ENCODE measurements at places on chromosomes 5 and 9.

DNA sequence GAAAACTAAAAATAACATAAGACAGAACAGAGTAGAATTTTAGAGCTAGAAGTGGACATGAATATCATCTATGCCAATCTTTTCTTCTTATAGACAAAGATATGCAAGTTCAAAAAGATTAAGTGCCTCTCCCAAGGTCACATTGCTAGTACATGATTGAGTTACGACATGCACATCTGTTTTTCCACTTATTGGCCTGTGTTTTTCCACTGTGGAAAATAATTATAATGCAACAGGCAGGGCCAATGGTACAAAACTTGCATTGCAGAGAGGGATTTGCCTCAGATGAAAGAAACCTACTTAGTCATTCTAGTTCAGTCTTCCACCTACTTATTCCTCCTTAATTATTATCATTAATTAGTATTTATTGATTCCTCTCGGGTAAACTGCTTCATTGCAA is 407.8 kb upstream of the SGCD start:
- DNase-seq = no peak

GRCh38 chr5:2912741-2913140 is 161.3 kb upstream of the IRX2 start:
- no peak for DNase-seq

DNA sequence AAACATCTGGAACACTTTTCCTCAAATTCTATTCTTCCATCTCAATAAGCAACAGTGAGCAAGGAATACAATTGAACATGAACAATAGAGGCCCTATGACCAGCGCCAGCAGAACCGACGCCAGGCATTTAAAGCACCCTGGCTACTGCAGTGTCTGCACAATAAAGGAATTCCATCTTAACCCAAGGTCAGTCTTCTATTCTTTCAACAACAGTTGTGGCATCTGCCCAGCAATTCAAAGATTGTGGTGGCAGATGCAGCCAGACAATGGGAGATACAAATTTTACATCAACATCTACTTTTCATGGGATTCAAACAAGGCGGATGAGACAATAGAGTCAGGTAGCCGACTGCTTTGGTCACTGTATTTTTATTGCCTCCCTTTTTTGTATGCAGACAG is 65.9 kb downstream of the ELL2 start:
- no peak for DNase-seq

DNA sequence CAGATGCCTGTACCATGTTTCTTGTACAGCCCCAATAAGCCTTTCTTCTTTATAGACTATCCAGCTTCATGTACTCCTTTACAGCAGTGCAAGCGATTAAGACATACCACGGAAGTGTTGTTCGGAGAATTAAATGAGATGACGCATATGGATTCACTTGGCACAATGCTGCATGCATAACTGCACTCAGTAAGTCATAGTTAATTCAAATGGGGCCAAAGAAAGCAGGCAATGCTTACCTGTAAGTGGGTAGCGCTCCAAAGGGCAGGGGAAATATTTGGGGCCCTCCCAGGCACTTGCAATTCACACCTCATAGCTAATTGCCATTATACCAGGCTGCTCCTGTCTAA is 7.7 kb upstream of the ADRA1B start:
- DNase-seq = no peak

- no peak for DNase-seq
Measured at GRCh38 chr9:33468797-33469621, 4.7 kb downstream of the NOL6 start.

DNA sequence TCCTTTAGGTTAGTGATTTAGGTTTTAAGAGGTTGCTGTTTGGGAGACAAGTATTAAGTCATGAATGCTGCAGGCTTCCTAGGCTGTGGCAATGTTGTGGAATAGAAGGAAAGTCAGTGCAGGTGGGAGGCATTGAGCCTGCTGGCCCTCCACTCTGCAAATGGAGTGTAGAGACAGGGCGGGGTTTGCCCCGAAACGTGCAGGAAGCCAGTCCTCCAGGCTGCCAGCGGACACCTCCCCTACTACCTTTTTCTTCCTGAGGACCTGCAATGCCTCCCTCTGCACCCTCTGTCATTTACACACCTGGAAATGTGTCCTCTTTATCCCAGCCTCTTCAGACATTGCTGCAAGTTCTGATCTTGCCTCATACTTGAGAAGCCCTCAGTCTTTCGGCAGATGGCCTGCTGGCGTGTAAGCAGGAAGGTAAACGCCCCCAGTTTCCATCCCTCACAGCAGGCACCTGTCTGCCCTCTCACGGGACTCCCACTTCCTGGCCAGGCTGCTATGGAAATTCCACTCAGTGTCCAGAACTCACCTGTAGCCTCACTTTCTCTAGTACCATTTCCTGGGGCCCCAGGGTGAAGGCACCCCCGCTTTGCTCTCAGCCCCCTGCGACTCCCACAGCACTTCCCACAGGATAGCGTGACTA is 81.6 kb upstream of the BOD1 start:
- DNase-seq = no peak

DNA sequence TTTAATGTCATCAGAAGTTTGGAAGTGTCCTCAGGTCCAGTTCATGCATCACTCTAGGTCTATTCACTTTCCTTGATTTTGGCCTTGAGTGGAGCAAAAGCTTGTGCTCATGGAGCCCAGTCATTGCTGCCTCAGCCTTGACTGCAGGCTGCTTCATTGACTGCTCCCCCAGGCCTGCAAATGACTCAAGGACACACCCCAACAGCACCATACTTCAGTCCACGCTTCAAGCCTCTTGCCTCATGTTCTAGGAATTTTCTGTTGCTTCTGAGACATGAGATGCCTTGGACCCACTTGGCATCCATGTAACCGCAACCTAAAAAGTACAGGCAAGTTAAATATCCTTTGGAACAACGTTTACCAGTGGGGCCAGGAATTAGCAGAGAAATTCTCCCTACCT is 193.7 kb downstream of the PIK3R1 start:
- no peak for DNase-seq

DNA sequence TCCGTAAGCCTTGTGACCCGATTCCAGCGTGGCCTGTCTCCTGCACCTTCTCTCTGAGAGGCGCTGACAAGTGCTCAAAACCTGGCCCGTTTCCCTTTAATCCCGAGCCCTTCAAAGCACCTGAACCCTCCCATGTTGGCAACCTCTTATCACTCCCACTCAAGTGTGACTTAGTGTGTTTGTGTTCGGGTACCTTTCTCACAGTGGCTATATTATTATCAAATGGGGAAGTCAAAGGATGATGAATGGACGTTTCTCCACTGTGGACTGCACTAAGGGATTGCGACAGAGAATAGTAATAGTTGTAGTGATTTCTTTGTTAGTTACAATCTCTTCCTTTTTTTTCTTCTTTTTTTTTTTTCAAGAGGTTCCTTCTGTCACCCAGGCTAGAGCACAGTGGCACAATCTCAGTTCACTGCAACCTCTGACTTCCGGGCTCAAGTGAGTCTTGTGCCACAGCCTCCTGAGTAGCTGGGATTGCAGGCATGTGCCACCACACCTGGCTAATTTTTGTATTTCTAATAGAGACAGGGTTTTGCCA is 65.4 kb upstream of the TNFSF8 start:
- DNase-seq = no peak

DNA sequence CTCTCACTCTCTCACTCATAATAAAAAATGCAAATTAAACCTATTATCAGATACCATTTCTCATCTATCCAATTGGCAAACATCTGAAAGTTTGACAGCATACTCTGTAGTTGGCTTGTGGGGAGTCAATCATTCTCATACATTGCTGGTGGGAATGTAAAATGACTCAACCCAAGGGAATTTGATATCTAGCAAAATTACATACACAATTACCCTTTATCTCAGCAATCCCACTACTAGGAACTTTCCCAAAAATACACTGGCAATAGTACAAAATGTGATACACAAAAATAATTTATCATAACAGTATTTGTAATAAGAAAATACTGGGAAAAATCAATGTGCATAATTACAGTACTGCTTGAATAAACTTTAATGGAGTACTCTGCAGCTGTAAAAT is 731.3 kb downstream of the DTWD2 start:
- no peak for DNase-seq

DNA sequence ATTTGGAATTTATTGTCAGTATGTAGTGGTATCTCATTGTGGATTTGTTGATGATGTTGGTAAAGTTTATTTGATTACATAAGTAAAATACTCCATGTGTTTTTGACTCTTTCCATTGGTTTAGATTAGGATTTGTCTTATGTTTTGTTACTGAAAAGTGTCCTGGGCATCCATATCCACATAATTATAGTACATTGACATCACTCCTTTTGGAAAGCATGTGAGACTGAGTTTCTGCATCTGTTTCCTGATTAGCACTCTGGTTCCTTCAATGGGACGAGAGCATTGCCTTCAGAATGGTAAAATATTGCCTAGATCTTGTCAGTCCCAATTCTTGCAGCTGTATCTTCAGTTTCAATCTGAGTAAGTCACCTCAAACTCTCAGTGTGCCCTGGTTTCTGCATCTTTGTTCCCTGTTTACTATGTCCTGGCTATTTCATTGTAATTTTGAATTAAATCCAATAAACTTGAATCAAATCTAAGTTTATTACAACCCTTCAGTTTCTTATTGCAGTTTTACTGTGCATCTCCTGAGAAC is 128.1 kb downstream of the FBXO38 start:
- no peak for DNase-seq

- DNase-seq = no peak
Measured at GRCh38 chr9:133844398-133844784, 106.2 kb upstream of the SARDH start.

DNA sequence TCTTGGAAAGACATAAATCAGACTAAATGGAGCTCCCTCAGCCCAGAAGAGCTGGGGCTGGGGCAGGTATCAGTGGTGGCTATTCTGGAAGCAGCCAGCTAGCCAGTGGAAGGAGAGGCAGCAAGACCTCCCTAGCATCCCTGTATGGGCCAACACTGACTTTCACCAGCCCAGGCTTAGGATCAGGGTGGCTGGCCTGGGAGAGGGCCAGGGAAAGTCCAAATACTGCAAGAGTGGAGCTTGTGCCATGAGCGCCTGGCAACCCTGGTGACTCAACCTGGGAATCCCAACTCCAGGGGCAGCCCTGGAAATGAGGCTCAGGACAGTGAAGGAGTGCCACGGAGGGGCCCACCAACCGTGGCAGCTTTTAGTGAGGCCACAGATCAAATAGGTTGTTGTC is 7.6 kb upstream of the IRF1 start:
- DNase-seq = no peak

- no peak for DNase-seq
Measured at GRCh38 chr9:37953775-37954437, 50.0 kb upstream of the SLC25A51 start.

DNA sequence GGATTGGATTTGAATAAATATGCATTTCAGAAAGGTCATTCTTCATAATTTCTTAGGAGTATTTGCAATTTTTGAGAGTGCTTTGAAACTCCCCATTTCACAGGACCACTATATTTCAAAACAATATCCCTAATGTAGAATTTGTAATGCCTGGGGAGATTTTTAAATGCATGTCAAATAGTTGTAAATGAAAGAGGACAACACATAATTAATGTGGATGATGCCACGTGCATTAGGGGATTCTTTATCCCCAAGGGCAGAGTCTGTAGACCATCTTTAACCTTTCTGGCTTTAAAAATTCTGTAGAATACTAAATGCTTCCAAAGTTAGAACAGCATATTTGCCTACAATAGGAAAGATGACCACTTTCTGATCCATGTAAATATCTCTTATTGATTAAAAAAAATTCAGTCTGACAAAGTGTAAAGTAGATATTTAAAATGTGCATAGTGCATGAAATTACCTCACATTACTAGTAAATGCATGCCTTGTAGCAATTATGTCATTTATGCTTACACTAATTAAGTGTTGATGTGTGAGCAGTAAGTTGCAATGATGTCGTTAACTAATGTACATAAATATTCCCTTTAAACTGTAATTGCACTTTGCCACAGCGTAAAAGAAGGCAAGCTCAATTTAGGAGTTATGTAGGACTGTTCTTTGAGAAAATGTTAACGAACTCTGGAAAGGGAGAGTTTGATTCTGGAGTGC is 416.1 kb downstream of the PSAT1 start:
- DNase-seq = no peak

DNA sequence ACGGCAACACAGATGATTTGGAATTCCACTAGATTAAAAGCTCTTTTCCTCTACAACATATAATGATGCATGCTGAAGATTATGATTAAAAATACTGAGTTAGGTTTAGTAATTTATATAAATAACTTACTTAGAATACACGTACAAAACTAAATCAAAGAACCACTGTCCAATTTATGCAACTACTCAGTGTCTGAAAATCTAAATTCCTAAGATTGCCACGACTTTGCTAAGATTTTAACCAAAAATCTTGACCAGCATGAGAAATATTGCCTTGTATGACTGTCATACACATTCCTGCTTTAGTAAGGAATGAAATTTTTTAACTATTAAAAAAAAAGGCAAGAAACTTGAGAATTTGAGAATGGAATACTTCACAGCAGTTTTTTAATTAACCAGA is 292.4 kb downstream of the ZNF608 start:
- no peak for DNase-seq

DNA sequence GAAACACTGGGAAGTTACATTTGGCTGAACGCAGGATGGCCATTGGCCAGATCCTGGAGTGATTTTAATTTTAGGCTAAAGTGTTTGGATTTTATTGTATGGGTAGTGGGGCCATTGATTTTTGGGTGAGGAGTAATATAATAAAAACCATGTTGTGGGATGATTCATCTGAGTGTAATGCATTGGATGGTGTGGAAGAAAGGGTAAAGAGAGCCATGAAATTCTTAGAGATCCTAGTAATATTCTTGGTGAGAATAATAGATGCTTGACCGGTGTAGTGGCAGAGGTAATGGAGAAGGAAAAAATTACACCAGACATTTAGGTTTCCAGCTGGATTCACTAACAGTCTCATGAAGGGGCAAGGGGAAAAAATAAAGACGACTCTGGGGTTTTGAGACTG is 158.1 kb downstream of the NPR3 start:
- no peak for DNase-seq

GRCh38 chr9:98888801-98889421 is 54.8 kb upstream of the COL15A1 start:
- no peak for DNase-seq

GRCh38 chr5:159899067-159900049 is 16.9 kb upstream of the ADRA1B start:
- DNase-seq = no peak

DNA sequence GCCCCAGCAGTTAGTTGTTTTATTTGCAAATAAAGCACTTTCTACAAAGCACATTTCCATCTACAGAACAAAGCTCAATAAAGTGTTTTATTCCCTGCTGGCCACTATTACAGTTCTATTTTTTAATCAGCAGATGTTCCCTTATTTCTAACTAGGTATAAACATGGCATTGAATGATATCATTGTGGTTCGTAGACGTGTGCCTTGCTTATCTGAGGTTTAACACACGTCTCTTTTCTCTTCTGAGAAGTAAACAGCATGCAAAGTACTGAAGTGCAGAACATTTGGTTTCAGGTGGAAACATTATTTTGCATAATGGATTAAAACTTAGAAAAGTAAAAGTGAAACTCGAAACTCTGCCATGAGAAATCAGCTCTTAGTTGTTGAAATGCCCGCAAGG is 1989.3 kb upstream of the WWC1 start:
- DNase-seq = no peak

DNA sequence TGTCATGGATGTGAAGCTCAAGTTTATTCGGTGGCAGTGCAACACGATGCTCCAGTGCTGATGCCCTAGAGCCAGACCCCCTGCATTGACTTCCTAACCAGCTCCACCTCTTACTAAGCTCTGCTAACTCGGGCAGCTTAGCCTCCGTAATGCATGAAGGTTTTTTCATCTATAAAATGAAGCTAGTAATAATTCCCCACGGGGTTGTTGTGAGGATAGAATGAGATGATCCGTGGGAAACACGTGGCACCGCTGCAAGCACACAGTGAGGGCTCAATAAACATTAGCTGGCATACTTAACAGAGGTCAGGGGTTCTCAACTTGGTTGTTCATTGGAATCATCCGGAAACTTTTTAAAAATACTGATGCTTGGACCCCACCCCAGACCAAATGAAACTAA is 6.8 kb downstream of the ENC1 start:
- DNase-seq = no peak
